Stimulated activated CD8-positive, alpha-beta memory T cell treated with anti-CD3 and anti-CD28 coated beads, Interleukin-12 subunit alpha, Interleukin-12 subunit beta, amount 100 ng/mL, for 1 hour (primary cell): ENCODE measurements at places on chromosomes 16 and 17.
A peak's percentile ranks its signal among the peaks of the same experiment; 100 is the strongest.

DNA sequence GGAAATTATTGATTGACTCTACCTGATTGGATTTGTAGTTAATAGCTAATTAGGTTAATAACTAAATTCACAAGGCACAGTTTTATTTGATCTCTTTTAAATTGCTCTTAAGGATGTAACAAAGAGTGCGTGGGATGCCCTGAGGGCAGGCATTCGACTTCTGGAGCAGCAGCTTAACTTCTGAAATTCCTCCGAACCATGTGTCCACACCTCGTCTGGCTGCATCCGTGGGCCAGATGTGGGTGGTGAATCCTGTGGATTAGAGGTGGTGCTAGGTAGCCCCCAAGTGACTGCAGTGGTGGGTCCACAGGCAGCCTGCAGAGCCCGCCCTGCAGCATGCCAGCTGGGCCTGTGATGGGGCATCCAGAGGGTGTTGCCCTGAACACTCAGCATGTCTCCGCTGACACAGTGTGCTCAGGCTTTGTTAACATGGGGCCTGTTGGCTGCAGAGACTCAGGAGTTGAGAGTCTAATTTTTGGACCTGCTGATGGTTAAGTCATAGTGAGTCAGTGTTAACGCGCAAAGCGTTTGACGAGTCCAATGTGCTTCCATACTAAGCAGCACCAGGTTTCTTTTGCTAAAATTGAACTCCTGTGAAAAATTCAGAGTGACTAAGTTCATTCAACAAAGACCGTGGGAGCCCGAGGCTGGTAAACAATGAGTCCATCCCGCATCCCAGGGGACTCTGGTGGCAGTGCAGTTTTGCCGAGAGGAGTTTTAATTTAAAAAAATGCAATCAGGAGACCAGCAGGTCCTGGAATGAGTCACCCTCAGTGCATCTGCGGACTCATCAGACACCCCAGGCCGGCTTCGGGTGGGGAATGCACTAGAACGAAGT lies 3.8 kb upstream of the NPB start:
- no peak for DNase-seq

DNA sequence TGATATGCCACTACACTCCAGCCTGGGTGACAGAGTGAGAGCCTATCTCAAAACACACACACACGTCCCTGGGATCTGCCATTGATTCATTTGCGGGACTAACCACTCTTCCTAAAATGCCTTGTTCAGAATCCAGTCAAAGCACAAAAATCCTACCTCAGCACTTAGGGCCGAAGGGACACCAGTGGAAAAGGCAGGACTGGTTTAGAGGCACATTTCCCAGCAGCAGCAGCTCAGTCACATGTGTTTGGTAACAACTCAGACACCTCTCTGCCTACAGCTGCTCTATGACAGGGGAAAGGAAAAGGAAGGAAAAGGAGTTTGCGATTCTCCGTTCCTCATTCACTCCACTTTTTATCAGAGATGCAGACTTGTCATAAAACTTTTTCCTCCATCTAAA lies 12.2 kb downstream of the KNOP1 start:
- DNase-seq, result no peak

DNA sequence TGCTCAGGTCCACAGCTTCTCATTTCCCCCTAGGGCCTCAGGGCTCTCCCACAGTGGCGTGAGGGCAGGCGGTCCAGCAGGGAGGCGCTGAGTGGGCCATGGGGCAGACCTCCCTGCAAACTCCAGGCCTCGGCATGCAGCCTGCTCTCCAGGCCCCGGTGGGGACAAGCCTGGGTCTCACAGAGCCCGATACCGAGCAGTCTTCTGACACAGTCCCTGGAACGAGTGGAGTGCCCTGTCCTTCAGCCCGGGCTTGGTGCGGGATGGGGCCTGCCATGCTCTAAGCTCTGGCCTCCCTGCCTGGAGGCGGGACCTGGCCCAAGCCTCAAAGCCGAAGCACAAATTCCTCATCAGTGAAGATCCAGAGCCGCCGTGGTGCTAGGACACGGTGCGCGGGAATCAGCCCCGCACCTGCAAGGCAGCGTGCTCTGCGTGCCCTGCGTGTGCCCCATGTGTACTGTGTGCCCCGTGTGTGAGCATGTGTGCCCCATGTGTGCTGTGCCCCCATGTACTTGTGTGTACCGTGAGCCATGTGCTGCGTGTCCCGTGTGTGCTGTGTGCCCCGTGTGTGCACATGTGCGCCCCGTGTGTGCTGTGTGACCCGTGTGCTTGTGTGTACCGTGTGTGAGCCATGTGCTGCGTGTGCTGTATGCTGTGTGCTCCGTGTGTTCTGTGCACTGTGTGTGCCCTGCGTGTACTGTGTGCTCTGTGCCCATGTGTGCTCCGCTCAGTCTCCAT lies 56.1 kb downstream of the ENGASE start:
- DNase-seq, result no peak

- DNase-seq, result no peak
These were observed 146.1 kb downstream of the RAB11FIP4 start for GRCh38 chr17:31537565-31538011.

- no peak for DNase-seq
These were observed 29.6 kb downstream of the ACSF3 start for GRCh38 chr16:89123001-89123830.

GRCh38 chr16:10787304-10787703 lies 31.3 kb downstream of the TVP23A start:
- DNase-seq, result no peak

- DNase-seq, result no peak
These were observed 6.2 kb downstream of the GSE1 start for GRCh38 chr16:85619101-85619891.

DNA sequence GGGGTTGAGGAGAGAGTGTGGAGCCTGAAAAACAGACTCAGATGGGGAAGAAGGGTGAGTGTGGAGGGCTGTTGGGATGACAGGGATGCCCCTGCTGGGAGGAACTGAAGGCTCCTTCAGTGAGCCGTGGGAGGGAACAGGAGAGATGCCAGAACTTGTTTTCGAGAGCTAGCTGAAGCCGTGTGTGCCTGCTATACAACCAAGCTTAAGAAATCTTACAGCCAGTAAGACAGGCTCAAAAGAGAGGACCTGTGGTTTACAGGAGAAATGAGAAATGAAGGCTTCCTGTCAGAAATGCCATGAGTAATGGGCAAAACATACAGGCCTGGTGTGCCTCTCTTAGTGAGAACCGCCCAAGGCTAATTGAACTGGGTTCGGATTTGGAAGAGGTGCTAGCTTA lies 99.6 kb downstream of the SPACA3 start:
- no peak for DNase-seq

- no peak for DNase-seq
These were observed 32.1 kb downstream of the DNAH17 start for GRCh38 chr17:78544881-78545755.

- DNase-seq, result no peak
These were observed 49.4 kb downstream of the TNFRSF13B start for GRCh38 chr17:16922386-16923096.

DNA sequence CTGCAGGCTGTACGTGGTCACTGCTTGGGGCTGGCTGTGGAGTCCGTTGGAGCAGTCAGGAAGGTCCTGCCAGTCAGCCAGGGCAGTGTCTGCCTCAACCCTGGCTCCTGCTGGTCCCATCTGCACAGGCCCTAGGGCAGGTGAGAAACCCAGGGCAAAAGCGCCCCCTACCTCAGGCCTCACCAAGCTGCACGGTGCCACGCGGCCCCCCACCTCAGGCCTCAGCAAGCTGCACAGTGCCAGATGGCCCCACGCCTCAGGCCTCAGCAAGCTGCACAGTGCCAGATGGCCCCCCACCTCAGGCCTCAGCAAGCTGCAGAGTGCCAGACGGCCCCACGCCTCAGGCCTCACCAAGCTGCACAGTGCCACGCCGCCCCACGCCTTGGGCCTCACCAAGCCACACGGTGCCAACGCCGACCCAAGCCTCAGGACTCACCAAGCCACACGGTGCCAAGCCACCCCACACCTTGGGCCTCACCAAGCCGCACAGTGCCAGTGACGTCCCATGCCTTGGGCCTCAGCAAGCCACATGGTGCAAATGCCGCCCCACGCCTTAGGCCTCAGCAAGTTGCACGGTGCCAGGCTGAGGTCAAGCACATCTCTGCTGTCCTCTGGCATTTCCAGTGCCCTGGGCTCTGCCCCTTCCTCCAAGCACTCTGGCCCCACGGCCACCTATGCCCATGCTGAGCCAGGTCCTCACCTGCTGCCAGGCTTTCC lies 5.5 kb downstream of the TMEM204 start:
- no peak for DNase-seq

DNA sequence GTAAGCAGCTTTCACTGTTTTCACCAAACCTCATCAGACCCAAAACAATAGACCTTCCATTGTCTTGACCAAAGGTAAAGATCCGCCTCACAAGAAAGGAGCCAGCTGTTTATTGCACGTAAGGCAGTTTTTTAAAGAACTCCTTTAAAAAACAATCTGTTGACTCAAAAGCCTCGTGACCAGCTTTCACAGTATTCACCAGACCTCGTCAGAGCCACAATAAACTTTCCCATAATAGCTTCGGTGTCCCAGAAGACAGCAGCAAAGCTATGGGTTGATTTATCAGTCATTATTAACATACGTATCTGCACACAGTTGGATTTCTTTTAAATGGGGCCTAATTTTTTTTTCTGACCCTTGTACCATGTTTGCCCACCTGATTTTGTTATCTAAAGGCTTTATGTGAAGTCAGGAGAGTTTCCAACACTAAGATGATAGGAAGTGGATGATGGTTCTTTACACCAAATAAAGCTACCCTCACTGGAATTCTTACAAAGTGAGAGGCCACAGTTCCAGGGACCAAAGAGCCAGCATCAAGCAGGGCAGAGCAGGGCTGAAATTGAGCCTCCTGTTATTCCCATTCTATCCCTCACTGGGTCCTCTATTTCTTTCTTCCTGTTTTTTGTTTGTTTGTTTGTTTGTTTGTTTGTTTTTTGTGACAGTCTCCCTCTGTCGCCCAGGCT lies 17.6 kb upstream of the HELZ start:
- no peak for DNase-seq

GRCh38 chr17:27547301-27547683 lies 83.7 kb upstream of the LGALS9 start:
- DNase-seq, result no peak

DNA sequence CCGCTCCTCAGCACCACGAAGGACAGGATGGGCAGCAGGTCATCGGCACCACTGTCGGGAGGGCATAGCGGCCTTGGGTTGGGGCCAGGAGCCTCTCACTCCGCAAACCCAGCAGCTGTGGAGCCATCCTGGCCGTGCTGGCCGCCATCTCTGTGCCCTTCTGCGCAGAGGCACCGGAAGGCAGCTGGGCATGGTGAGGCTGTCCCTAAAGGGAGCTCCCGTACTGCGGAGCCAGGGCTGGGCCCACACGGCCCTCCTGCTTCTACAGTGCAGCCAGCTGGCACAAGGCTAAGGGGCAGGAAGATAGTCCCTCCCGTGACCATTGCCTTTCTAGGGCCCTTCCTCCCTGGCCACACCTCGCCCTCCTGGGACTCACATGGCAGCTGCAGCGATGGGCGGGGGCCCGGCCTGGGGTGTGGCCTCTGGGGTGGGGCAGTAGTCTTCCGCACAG lies 7.0 kb upstream of the SPATA2L start:
- no peak for DNase-seq

GRCh38 chr17:74652020-74652419 lies 28.5 kb upstream of the CD300E start:
- no peak for DNase-seq

DNA sequence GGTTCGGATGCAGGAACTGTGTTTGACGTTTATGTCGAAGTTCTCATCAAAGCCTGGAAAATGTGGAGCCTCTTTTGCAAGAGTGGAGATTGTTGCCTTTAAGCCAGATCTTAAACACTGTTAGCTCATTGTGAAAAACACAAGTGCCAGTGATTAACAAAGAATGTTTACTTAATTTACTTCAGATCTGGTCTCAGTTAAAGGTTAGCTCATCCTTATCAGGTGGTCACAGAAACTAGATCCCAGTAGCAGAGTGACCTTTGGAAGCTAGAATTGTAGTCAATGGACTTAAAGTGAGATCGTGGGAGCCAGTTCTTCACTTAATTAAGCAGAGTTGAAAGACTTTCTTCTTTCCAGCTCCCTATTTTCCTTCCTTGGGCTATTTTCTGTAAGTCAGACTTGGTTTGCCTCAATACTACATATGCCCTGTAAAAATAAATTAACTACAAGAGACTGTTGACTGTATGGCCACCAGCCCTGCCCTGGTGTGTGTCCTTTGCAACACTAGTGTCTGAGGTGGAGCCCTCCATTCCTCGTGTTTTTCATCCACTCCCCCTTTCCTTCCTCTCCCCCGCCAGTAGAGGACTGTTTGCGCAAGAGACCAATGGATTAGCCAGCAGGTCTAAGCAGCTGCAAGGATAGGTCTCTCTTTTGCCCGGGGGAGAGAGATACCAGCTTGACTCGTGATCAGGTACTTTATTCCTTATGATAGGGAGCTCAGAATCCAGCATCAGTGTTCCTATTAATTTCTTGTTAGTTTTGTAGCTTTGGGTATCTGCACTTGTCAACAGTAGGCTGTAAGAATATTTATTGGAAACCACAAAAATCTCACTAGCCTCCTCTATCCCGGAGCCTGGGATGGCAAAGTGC lies 20.2 kb downstream of the FBXO39 start:
- DNase-seq, result no peak

DNA sequence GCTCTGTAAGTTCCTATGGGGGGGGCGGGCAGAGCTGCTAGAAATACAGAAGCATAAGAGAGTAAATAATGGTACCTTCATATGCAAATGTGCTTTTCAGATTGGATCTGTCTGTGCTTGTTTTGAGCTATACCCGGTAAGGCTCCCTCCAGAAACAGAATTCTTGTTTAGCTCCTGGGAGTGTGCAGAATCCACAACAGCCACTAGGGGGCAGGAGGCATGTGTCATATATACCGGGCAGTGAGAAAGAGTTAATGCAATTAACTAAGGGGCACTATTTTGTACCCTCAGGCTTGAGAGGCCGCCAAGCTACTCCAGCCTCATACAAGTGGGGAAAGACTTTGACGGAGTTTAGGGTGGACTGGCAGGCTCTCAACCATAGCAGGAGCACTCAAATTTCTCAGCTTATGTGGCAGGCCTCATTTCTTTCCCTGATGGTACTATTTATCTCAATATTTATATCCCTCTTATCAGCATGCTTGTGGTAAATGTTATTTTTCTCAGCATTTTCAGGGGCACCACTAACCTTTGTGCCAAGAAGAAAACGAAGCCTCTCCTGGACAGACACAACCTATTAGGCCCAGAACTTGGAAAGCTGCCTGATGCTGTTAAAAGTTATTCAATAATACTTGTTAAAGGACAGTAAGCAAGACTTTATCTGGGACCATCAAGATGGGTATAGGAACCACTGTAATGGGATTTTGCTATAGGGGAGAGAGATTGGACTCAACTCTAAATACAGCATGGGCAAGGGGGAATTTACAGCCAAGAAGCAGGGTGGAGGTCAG lies 10.7 kb upstream of the CENPV start:
- peak; percentile 58 for DNase-seq

GRCh38 chr17:74702116-74702871 lies 10.4 kb downstream of the CD300LF start:
- no peak for DNase-seq
